ENCODE measurements at places on chromosomes 1 and 21.
A peak's percentile ranks its signal among the peaks of the same experiment; 100 is the strongest.

- no peak for DNase-seq
These were observed 5.6 kb upstream of the ZNF496 start for GRCh38 chr1:247337250-247337746.

- DNase-seq = no peak
These were observed 385.6 kb downstream of the PTPRU start for GRCh38 chr1:29621826-29622435.

DNA sequence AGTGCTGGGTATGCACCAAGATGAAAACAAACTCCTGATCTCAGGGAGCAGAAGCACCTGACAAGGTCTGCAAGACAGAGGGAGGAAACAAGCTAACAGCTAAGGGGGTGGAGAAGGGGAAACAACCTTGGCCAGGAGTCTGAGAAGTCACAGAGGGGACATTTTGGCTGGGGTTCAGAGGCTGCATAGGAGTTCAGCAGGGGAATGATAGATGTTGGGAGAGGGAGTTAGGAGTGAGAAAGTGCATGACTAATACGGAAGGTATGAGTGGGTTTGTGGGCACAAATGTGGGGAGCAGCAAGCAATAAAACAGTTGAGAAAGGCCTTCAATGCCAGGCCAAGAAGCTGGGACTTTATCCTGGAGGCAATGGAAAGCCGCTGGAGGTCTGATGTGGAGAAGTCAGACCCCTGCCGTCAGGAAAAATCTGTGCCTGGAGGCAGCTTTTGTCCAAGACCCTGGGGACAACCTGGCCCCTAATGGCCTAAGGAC, 16.4 kb downstream of the EPHA2 start:
- DNase-seq = no peak

GRCh38 chr1:118118469-118118868, 66.6 kb downstream of the SPAG17 start:
- no peak for DNase-seq

DNA sequence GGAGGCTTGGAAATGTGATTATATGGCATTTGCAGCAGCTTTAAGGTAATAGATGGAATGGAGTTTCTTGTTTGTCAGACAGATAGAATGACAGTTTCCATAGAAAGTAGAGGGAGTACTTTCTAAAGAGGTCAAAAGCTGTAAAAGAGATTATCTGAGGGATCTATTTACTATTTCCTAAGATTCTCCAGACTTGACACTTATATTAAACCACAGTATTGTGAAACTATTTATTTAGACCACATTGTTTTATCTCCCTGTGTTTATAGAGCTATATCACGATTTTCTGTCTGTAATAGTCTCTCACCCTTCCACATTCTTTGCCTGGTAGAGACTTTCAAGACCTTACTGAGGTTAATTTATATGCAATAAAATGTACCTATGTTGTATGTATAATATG, 66.7 kb downstream of the MAN1A2 start:
- DNase-seq = no peak

GRCh38 chr1:21293537-21294265, 3.4 kb upstream of the ECE1 start:
- DNase-seq = peak; percentile 74

DNA sequence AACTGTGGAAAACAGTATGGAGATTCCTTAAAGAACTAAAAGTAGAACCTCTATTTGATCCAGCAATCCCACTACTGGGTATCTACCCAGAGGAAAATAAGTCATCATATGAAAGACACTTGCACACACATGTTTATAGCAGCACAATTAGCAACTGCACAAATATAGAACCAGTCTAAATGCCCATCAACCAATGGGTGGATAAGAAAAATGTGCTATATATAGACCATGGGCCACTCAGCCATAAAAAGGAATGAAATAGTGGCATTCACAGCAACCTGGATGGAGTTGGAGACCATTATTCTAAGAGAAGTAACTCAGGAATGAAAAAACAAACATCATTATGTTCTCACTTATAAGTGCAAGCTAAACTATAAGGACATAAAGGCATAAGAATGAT, 105.0 kb upstream of the PGBD5 start:
- DNase-seq = no peak

GRCh38 chr21:42363312-42363711, 3.0 kb downstream of the TFF1 start:
- no peak for DNase-seq

- DNase-seq = no peak
These were observed 57.8 kb upstream of the HSD17B7 start for GRCh38 chr1:162732566-162733335.

DNA sequence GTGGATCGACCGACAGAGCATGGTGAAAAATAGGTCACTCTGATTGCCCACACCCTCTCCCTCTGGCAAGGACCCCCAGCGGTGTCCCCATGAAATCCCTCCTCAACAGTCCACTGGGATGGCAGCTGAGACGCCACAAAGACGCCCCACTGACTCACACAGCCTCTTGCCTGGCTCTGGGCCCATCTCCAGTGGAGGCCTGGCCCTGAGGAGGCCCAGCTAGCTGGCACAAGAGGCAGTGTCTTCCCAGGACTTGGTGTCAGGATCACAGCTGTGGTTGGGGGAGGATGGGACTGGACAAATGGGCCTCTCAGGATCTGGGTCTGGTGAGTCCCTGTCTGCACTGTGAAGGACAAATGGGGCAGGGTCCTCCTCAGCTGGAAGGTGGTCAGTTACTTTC, 4.6 kb downstream of the ALX3 start:
- no peak for DNase-seq

DNA sequence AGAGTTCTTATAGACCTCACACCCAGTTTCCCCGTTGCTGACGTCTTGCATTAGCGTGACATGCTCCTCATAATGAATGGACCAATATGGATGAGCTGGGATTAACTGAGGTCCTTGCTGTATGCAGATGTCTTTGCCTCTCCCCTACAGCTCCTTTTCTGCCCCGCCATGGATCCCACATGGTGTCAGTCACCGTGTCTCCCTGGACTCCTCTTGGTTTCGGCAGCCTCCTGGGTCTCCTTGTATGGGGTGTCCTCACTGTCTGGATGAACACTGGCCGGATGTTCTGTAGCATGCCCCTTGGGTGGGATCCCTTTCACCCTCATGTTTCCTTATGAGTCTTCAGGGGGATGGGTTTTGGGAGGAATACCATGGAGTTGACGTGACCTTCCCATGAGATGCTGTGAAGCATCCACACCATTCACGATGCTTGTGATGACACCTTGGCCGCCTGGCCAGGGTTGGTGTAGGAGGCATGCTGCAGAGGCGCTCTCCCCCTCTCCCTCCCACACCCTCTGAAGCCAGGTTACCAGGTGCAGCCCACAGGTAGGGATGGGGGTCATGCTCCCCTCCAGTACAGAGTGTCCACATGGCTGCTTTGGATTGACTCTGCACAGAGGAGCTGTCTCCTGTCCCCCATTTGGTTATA, 4.4 kb downstream of the GJC2 start:
- no peak for DNase-seq

DNA sequence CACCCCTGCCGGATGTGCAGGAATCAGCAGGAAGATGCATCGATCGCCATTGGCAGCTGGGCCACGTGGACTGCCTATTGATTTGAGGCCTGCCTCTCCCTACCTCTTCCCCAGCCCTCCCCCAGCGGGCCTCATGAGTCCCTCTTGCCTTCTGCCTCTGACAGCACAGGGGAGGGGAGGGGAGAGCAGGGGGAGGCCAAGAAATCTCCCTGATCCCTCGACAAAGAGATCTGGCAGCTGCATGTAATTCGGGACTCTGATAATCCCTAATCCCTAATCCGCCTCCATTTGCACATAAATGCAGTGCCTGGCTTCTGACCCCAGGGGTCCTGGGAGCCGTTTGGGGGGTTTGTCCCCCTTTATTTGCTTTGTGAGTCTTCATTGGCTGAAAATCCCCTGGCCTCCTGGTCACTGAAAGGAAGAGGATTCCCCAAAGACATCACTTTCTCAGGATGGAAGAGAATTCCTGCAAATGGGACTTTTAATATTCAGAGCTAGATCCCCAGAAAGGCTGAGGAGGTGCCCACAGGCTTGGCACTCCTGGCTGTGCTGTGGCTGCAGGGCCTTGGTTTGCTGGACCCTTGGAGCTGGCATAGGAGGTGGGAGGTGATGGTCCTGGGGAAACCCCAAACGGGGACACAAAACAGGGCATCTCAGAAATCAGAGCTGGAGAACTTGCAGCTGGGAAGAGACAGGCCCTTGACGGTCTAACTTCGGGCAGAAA, 239.4 kb upstream of the POU3F1 start:
- DNase-seq = no peak

GRCh38 chr1:43653893-43654292, 3.9 kb downstream of the KDM4A start:
- no peak for DNase-seq

DNA sequence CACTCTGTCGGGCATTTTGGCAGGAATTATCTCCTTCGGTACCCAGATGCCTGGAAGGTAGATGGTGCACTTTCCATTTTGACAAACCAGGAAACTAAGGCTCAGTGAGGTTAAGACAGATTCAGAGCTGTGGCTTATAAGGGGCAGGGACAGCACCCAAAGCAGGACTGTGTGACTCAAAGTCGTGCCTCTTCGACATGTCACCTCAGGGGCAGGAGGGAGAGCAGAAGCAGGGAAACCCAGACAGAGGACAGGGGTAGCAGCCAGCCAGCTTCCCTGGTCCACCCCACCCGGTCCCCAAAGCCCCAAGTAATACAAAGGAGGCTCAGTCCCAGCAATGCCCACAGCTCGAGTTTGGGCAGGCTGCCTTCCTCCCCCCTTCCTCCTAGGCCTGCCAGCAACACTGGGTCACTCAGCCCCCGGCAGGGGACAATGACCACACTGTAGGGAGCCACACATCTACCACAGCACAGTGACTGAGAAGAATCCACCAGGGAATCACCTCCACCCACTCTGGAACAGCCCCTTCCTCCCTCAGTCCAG, 2.5 kb downstream of the RHOC start:
- peak; percentile 18 for DNase-seq

DNA sequence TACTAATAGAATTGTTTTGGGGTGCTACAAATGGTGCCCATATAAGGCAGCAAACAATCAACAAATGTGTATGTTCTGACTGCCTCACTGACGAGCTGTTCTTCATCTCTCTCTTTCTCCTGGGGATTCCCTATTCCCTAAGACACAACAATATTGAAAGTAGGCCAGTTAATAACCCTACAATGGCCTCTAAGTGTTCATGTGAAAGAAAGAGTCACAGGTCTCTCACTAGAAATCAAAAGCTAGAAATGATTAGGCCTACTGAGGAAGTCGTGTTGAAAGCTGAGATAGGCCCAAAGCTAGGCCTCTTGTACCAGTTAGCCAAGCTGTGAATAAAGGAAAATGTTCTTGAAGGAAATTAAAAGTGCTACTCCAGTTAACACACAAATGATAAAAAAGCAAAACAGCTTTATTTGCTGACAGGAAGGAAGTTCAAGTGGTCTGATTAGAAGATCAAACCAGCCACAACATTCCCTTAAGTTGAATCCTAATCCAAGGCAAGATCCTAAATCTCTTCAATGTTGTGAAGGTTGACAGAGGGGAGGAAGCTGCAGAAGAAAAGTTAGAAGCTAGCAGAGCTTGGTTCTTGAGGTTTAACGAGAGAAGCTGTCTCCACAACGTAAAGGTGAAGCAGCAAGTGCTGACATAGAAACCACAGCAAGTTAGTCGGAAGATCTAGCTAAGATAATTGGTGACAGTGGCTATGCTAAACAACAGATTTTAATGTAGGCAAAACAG, 26.3 kb downstream of the ATP2B4 start:
- DNase-seq = peak; percentile 86

- peak; percentile 21 for DNase-seq
These were observed 771 bp downstream of the PACC1 start for GRCh38 chr1:212413902-212414327.

DNA sequence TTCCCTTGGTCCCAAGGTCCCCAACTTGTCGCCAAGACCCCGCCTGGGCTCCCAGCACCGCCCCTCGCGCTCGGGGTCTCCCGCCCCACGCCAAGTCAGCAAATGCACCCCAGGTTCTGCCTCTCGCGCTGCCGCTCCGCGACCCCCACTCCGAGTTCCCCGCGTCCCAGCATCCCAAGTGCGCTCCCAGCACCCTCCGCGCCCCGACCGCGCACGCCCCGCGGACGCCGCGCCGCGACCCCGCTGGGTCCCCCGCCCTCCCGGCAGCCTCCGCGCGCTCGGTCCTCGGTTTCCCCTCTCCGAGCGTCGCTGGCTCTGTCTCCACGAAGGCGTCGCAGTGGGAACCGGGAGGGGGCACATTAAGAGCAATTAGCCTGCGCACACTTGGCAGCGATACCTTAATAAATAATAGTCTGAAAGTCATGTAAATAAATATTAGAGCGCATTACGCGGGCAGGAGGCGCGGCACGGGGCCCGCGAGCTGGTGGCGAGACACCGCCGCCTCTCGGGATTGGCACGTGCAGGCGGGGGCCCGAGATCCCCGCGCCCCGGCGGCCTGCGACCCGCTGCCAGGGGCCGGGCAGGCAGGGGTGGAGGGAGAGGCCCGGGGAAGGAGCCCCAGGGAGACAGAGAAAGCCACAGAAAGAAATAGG, 75.9 kb downstream of the VWA5B1 start:
- no peak for DNase-seq

DNA sequence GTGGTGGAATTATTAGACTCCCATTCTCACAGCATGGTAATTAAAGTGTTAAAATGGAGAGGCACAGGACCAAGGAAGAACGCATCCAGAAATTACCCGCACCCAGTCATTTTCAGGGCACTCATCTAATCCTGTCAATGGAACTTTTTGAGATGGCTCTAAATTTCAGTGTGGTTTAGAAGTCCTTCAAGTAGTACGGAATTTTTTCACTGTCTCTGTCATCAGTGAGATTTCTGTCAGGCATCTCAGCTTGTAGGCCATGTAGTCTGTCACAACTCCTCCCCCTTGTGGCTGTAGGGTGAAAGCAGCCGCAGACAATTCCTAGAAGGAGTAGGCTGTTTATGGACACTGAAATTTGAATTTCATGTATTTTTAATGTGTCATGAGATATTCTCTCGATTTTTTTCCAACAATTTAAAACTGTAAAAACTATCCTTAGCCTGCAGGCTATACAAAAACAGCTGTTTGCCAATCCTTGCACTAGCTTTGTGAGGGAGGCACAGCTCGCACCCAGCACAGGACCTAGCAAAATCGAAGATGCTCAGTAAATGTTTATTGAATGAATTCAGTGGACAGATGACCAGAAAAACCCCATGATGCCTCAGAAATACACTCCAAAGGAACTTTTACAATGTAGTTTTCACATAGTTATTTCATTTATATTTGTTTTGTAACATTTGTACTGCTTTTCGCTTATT, 6.6 kb upstream of the NUP133 start:
- peak; percentile 60 for DNase-seq

DNA sequence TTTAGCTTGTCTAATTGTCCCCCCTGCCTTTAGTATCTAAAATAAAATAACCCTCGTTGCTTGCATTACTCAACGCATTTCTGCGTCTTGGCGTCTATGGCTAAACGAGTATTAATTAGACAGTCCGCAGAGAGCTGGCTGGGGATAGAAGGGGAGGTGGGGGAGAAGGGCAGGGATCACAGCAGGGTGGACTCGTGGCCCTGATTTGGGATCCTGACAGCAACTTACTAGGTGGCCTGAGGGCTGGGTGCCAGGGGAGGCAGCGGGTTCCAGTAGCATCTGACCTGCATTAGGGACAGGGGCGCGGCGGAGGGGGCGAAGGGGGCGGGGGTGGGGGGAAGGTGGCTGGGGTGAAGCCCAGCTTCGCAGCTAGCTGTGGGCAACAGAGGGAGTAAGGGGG, 1.1 kb upstream of the BACE2 start:
- DNase-seq = no peak
